ENCODE measurements at places on chromosomes 16 and 17.

DNA sequence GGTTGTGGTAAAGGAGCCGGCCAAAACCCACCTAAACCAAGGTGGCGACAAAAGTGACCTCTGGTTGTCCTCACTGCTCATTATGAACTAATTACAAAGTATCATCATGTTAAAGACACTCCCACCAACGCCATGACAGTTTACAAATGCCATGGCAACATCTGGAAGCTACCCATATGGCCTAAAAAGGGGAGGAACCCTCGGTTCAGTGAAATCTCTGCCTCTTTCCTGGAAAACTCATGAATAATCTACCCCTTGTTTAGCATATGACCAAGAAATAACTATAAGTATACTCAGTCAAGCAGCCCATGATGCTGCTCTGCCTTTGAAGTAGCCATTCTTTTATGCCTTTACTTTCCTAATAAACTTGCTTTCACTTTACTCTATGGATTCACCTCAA lies 72.2 kb downstream of the CYLD start:
- no peak for DNase-seq

DNA sequence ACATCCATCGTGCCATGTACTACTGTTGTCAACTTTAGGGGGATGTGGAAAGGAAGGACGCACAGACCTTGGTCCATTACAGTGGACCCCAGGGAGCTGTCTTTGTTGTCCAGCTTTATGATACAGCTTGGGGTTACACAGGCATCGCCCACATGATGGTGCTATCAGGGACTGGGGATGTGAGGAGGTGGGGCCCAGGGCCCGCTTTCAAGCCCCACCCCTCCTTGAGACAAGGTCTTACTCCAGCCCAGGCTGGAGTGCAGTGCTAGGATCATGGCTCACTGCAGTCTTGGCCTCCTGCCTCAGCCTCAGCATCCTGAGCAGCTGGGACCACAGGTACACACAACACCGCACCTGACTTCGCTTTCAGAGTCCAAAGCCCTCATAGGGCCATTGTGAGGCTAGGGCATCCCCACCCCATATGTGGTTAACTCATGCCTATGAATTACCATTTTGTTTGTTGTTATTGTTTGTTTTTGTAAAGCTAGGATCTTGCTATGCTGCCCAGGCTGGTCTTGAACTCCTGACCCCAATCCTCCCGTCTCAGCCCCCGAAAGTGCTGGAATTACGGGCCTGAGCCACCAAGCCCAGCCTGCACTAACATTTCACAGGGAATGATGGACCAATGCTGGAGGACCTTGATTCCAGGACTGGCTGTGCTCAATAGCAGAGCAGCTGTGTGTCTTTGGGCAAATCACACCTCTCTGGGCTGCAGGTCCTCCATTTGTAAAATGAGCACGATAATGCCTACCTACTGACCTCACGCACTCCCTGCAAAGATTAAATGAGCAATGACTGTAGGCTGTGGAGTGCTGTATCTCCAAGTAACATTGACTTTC lies 17.2 kb downstream of the ST3GAL2 start:
- no peak for DNase-seq

- peak; percentile 17 for DNase-seq
Observed at GRCh38 chr17:65389949-65390348, 171.5 kb downstream of the AXIN2 start.

DNA sequence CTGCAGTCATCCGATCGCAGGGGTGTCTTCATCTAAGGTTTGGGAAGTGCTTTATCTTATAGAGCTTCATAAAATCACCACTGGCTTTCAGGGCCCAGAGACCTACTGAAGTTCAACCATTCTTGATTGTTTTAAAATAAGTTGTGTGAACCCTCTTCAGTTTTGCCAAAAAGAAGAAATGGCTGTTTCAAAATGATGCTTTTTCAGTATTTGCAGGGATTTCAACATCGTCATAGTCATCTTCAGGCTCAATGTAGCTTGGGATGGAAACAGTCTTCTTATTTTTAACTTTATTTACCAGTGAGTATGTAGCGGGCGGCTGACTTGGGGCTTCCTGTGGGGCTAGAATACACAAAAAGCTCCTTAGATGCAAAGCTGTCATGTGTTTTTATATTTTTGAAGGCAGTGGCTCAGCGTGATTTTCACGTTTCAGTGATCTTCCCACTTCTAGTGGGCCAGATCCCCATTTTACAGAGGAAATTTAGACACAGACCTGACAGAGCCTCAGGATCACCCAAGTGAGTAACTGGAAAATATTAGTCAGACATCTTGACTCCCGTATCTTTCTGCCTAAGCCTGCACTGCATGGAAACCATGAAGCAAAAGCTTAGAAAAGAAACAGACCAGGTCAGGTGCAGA lies 19.1 kb upstream of the ZNF594 start:
- DNase-seq = no peak

DNA sequence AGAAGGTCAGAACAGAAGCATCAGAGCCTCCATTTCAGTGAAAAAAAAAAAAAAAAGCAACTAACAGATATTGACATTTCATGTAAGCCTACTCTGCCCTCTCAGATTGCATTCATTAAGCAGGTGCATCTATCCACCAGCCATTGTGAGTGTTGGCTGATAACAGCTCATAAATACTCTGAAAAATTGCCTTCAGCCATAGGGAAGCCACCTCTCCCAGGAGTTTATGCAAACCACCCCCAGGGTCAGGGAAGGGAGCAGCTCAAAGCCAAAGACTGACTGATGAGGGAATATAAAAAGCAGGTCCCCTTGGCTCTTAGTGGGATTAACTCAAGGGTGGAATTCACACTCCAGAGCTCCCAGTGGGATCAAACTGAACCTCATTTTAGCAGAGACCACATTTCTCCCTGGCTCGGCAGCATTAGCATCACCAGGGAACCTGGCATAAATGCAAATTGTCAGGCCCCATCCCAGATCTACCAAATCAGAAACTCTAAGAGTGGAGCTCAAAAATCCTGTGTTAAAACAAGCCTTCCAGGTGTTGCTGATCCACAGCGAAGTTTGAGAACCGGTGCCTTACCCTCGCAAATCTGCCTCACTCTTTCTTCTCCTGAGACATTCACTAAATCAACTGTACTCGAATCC lies 14.2 kb downstream of the APOH start:
- no peak for DNase-seq

DNA sequence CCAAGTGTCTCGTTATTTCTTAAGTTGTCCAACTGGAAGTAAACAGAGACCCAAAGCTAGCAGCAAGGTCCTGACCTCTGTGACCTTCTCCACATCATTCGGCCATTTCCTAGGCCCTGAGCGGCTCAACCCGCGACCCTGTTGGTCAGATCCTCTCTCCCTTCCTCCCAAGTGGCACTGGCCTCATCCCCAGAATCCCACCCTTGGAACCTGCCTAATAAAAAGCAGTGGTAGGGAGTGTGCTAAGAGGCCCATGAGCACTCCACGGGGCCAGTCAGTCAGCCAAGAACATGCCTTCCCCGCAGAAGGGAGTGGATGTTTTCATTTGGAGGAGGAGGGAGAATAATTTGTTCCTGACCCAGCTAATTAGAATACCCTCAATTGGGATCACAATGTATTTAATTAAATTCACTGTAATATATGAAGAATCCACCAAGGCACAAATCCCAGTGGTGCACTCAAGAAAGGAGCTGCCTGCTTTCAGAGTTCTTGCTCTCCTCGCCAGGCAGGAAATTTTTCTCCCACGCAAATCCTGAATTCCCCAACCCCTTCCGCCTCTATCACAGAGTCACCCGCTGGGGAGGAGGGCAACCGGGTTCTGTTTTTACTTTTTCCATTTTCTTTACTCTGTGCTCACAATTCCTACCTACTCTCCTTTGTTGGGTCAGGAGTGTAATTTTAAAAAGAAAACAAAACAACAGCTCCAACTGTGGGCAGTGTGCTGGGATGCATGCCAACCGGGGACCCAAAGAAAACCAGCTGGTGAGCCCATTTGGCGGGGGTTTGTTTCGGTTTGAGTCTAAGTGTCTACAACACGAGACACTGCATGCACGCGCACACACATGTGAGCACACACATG lies 153.4 kb downstream of the ZFHX3 start:
- peak; percentile 73 for DNase-seq

GRCh38 chr17:74485841-74486240 lies 19.4 kb downstream of the CD300A start:
- DNase-seq = no peak

DNA sequence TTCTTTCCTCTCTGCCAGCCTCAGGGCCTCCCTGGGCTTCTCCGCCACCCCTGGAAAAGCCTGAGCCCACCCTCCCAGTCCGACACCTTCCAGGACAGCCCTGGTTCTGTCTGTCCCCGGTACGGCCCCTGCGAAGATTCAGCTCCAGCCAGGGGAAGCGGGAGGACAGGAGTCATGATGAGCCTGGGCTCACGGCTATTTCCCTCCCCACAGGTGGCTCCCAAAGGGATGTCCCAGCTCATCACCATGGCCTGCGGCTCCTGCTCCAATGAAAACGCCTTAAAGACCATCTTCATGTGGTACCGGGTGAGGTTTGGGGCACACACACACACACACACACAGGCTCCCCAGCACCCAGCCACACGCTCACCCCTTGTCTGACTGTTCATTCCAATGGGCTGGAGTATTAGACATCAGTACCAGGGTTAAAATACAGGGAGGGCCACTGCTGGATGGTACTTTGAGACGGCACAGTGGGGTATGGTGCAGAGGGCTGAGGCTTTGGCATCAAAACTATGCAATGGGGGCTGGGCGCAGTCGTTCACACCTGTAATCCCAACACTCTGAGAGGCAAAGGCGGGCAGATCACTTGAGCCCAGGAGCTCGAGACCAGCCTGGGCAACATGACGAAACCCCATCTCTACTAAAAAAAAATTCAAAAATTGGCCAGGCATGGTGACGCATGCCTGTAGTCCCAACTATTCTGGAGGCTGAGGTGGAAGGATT lies 32.8 kb downstream of the TMEM186 start:
- no peak for DNase-seq

DNA sequence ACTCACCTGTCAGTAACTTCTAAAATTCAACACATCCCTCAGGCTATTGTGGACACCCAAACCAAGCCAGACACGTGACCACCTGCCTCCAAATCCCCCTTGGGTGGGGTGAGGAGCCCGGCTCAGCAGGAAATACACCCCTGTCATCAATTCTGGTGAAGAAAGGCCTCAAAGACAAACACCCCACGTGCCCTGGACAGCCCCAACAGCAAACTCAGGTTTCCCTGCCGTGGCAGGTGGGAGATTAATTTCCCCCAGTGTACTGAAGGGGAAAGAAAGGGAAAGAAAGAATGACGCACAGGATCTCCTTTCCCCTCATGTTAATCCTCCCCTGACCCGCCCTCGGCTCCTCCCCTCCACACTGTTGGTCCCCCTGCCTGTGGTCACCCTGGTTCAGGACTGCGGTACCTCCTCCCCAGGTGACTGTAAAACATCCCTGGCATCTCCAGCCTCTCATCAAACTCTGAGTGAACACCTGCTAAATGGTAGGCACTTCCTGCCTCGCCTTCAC lies 98.3 kb downstream of the ZNF423 start:
- no peak for DNase-seq

DNA sequence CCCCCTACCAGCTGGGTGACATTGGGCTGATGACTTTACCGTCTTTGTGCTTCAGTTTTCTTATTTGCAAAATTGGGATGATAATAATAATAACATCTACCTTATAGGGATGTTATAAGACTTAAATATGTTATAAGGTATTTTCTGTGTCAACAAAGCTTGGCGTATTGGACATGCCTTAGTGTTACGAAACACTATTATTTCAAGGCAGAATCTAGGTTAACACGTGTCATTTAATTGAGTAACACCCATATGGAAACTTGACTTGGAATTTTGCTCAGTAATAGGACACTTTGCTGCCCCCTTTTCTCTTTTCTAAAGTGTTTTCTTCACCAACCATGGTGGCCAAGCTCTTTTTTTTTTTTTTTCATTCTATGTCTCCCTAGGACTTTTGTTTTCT lies 294.2 kb upstream of the SALL1 start:
- no peak for DNase-seq

DNA sequence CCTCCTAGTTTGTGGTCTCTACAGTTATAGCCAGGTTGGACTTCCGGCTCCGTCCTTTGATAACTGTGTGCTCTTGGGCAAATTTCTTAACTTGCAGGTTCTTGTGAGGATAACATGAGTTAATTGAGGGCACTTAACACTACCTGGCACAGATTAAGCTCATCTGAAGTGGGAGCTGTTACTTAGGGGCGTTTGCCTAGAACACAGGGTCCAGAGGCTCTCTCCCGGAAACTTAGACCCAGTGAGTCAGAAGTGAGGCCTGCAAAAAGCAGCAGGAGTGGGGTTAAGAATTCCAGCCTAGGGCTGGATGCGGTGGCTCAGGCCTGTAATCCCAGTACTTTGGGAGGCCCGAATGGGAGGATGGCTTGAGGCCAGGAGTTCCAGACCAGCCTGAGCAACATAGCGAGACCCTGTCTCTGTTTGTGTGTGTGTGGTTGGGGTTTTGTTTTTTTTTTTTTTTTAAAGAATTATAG lies 1.4 kb downstream of the MVP start:
- DNase-seq = peak; percentile 75

Data from fibroblast of pulmonary artery (primary cell).